ENCODE measurements at places on chromosomes 3 and 15.

DNA sequence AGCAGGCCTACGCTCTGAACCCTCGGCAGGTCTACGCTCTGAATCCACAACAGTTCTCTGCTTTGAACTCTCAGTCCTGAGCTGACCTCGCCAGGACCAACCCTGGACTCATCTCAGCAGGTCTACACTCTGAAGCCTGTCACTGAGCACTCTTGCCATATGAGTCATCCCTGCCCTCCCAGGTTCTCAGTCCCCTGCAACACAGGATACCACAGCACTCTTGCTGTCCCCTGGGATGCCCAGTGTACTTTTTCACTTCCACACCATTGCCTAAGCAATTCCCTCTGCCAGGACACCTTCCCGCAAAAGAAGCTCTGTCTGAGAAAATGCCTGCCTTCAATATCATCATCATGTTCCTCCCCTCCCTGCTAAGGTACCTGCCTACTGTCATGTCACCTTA, 42.0 kb downstream of the NUP210 start:
- no peak for DNase-seq

- DNase-seq: no peak
Measured at GRCh38 chr3:136547293-136547692, 204.9 kb downstream of the STAG1 start.

DNA sequence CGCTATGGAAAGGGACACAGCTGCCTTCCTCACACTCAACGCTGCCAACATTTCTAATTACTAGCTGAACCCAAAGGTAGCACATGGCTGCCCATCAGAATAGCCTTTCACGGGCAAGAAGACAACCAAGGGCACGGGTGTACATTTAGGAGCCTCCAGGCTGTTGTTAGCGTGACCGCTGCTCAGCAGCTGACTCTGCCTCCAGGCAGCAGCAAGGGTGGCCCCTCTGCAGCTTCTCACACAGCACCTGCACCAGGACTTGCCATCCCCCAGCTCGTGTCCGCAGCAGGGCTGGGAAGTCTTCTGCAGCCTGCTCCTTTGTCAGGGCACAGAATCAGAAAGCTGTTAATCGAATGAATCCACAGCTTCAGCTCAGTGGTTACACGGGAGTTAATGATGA, 146.8 kb downstream of the ADAMTS17 start:
- no peak for DNase-seq

- no peak for DNase-seq
Measured at GRCh38 chr3:8668216-8668615, 23.6 kb upstream of the SSUH2 start.

DNA sequence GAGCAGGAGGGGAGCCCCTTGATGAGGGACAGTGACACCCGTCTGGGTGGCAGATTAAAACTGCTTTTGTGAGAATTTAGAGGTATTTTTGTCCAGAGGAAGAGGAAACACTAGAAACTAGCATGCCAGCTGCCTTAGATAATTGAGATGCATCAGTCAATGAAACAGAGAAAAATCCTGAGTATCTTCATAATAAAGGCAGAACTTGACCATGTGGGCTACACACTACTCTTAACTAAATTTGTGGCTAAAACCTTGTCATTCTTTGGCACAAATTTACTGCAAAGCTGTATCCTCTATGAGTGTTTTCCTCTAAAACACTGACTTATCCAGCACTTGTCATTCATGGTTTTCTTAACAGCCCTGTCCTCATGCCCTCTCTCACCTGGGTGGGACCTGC, 259.7 kb upstream of the TPM1 start:
- no peak for DNase-seq

DNA sequence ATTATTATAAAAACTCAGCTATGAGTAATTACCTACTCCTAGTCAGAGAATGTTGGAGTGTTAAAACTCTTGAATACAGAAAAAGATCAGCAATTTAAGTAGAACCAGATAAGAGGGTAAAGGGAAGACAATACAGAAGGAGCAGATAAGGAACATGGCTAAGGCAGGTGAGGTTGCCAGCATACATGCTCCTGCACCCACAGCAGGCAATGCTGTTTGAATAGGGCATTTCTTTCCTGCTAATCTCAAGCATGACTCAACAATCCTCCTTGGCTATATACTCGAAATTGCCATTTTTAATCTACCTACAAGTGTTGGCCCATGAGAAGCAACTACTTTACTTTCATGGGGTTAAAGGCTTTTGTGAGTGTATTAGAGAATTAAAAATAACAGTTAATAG, 494.5 kb downstream of the DIPK2A start:
- no peak for DNase-seq

GRCh38 chr3:132256989-132257388, 60.2 kb upstream of the ACP3 start:
- no peak for DNase-seq

- no peak for DNase-seq
Measured at GRCh38 chr15:83784975-83785374, 131.1 kb downstream of the ADAMTSL3 start.

Data from activated CD4-positive, alpha-beta T cell treated with anti-CD3 and anti-CD28 coated beads, Interleukin-2, amount 50 U/mL, for 4 hours (primary cell).